Stimulated activated CD8-positive, alpha-beta memory T cell treated with anti-CD3 and anti-CD28 coated beads, Interleukin-12 subunit alpha, Interleukin-12 subunit beta, amount 100 ng/mL, for 4 hours (primary cell): ENCODE measurements at places on chromosomes 12 and 14.

- no peak for DNase-seq
Measured at GRCh38 chr12:114986849-114987248, 302.9 kb upstream of the TBX3 start.

DNA sequence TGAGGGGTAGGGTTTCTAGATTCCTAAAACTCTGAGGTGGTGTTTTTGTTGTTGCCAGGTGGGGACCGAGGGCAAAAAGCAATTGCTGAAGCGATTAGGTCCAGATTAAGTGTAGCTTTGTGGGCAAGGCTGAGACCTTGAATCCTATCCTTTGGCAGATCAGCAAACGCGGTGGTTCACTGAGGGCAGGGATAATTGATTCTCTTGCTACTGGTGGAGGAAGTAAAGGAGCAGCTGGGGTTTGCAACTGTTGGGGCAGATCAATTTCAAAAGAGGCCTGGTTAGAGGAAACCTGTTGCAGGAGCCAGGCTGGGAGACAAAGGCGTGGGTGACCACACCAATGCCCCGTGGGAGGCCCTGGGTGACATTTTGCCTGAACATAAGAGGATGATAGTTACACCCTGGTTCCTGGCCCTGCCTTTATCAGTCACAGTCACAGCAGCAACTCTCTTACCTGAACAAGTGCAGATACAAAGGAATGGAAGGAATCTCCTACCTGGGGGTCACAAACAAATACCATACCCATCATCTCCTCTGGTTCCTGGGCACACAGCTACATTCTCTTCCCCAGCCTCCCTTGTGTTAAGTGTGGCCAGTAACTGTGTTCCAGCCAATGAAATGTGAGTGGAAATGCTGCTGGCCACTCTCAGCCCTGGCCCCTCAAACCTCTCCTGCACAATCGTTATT, 43.3 kb upstream of the RASSF3 start:
- no peak for DNase-seq

GRCh38 chr12:48442179-48442847, 30.0 kb upstream of the ANP32D start:
- DNase-seq = no peak

DNA sequence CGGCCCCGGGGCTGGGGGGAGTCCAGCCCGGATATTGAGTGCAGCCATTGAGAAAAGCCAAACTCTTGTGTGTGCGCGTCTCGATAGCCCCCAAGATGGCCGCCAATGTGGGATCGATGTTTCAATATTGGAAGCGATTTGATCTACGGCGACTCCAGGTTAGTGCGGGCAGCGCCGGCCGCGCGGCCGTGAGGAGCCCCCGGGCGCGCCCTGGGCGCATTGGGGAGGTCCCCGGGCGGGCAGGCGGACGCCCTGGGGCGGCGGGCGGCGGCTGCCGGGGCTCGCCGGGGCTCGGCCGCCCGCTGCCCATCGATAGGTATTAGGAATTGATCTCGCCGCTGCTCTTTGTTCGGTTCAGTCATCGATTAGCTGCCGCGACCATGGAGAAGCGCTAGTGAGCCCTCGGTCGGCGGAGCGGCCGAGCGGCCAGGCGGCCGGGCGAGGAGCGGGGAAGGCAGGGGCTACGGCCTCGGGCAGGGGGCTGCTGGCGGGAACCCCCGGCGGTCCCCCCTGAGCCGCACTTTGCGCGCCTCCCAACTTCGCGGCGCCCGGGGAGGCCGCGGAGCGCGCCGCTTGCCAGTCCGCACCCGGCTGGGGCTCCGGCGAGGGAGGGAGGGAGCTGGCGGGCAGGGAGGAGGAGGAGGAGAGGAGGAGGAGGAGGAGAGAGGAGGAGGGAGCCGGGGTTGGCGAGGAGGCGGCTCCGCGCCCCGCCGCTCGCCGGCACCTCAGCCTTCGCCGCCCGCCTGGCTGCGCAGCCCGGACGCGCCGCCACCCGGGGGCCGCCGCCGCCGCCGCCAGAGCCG, 113.9 kb upstream of the MYL2 start:
- no peak for DNase-seq

- DNase-seq = no peak
Measured at GRCh38 chr12:98671459-98671858, 26.4 kb downstream of the APAF1 start.

GRCh38 chr14:101473795-101474562, 87.3 kb upstream of the DIO3 start:
- DNase-seq = no peak

DNA sequence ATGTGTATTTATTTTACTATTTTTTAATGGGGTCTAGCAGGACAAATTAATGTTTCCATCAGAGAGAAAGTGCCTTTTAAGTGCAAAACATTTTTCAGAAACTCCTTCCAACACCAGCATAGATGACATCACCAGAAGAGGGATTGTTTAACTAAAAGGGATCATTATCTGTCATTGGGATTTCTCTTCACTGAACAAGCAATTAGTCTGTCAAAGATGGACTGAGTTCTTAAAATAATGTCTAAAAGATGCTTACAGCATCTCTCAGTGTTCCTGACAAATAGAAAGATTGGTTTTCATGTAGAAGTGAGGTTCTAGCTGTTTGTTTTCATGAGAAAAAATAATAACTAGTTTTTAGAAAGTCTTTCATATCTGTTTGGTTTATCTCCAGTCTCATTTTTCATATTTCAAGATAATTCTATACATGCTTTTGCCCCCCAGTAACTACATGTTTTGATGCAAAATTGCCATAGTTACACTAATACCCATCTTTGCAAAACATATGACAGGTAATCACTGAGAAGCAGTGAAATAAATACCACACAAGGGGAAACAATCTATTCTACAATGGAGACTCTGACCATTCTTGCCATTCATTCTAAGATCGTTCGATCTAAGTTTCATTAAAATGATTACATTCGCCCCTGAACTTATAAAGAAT, 850.3 kb downstream of the GALC start:
- no peak for DNase-seq
